Tongue (tissue), 3 donors: ENCODE measurements at places on chromosomes 11 and 22.

GRCh38 chr11:65782816-65783228 is 2.0 kb upstream of the AP5B1 start:
- no peak for DNase-seq

GRCh38 chr11:92384358-92384757 is 159.7 kb downstream of the FAT3 start:
- no peak for DNase-seq

DNA sequence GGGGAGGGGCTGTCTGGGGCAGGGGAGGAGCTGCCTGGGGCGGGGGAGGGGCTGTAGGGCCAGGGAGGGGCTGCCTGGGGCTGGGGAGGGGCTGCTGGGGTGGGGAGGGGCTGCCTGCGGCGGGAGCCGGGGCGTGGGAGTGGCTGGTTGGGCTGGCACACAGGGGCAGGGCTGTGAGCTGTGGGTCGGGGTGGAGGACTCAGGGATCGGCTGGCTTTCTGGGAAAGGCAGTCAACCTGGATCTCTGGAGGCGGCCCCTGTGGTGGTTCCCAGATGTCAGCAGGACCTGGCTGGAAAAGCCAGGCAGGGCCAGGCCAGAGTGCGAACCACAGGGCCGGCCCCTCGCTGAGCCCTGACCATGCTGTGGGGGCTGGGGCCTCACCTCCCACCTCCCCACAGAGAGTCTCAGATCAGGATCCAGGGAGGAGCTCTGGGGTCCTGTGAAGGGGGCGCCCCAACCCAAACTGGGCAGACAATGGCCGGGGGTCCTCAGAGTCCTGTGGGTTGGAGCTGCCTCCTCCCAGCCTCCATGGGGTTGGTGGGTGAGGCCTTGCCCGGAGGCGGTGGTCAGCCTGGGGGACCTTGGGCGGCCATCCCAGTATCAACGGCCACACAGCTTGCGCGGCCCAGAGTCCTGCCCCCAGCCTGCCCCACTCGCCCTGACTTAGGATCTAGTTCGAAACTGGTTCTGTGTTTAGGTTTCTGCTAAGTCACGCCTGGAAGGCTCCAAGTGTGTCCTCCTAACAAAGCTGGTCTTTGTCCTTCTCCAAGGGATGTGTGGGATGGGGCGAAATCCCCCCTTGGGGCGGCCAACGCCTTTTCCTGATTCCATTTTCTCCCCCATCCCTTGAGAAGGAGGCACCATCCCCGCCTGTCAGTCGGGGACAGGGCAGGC is 1.9 kb downstream of the MUC5B start:
- no peak for DNase-seq

DNA sequence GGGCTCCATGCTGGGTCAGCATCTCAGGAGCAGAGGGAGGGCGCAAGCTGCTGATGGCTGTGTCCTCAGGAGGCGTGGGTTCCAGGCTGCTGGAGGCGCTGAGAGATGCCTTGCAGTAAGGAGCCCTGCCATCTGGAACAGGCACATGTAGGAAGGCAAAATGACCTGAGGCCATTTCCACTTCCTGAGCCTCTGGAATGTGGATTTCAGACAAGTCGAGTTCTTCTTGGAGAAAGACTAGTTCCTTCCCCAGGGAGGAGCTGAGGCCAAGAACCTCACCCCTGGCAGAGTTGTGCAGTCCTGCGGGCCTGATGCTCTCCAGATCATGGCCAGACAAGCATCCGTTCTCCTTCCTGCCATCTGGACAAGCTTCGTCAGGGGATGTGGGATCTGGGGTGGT is 19.3 kb downstream of the HPS4 start:
- no peak for DNase-seq

DNA sequence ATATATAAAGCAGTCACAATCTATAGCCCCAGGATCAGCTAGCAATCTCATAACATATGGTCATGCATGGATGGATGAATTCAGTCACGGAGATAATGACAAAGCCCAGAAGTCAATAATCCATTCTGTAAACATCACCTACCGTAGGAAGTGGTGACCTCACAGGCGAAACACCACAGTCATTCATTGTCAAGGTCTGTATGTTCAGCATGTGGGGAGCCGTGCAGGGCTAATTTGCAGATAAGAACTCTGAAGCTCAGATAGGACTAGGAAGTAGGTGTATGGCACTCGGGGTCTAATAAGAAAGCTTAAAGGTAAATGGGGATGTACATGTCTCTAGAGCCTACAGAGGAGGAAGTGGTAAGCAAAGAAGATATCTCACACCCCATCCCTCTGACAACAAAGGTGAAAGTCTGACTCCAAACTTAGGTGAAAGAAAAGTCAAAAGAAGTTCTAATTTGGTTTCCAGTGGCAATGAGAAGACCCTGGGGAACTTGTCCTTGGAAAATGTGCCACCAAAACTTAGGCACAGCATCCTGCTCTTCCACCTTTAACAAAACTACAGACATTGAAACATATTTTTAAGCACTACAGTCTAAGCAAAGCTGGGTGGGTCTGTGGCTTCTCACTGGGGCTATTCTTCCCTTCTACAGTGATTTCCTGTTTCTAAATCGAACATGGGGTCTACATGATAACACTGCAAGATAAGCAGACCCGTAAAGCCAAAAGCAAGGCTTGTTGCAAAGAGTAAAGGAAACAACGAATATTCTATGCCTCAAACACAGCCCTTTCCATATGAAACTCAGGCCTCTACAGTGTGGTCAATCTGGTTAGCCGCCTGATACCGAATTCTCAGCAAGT is 5.2 kb downstream of the CRTAM start:
- no peak for DNase-seq

DNA sequence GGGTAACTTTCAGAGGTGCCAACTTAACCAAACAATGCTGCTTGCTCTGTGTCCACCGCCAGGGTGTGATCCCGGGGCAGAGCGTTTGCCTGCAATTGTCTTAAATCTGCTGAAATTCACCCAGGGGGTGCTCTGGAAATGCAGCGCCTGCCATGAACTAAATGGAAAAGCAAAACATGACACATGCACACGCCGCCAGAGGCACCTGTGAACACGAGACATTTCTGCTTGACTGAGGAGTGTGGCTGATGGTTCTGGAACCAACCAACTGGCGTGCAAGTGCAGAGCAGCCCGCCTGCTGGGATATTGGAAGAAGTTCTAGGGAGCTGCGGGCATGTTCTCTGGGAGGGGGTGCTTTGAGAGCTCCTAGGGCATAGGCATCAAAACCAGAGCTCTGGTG is 30.4 kb downstream of the DSCAML1 start:
- DNase-seq, result no peak

DNA sequence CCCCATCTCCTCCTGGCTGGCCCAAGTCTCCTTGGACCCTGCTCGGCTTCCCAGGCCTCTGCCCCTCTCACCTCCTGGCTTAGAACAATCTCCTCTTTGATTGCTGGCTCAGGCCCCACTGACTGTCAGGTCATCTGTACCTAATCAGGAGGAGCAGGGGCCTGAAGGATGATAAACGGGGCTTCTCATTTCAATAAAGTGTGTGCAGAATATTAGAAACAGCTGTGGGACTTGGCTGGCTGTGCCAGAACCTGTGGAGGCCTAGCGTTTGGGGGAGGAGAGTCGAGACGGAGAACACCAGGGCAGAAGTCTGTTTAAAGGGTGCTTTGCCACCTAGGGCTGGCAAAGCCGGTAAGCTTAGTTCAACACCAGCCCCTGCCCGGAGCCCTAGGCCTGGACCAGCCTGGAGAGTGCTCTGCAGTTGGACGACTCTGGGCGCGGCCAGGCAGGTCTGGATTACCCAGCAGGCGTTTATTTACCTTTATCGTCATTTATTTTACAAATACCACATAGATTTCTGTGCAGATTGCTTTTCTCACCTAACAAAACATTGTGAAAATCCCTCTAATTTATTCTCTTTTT is 10.1 kb upstream of the VSIG10L2 start:
- peak; percentile 81 for DNase-seq

- peak; percentile 65 for DNase-seq
Observed at GRCh38 chr11:62487738-62488551, 58.7 kb downstream of the AHNAK start.

DNA sequence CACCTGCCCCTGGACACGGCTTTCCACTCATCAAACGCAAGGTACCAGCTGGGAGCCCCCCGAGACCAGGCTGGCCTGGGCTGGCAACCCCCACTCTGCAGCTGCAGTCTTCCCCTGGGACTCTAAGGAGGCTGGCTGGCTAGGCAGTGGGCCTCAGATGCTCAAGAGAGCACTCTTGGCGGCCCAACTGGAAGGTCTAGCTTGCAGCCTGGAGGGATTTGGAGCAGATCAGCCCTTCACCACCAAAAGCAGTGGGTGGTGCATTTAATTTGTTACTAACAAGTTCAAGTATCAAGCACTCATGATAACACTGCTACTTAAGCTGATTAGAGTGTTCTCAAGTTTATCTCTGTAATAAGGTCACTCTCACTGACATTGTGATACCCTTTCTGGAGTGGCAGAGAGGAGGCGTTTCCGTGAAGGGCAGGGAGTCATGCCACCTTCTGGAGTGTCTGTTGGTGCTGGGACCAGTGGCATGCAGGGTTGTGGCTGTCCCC is 21.5 kb downstream of the C22orf23 start:
- no peak for DNase-seq

GRCh38 chr11:118212781-118213191 is 12.0 kb downstream of the JAML start:
- no peak for DNase-seq

GRCh38 chr22:31279821-31280505 is 12.3 kb downstream of the PIK3IP1 start:
- DNase-seq, result no peak

GRCh38 chr11:70928854-70929598 is 323.4 kb downstream of the SHANK2 start:
- DNase-seq, result no peak

GRCh38 chr22:39368461-39368911 is 18.7 kb downstream of the SYNGR1 start:
- DNase-seq, result no peak

DNA sequence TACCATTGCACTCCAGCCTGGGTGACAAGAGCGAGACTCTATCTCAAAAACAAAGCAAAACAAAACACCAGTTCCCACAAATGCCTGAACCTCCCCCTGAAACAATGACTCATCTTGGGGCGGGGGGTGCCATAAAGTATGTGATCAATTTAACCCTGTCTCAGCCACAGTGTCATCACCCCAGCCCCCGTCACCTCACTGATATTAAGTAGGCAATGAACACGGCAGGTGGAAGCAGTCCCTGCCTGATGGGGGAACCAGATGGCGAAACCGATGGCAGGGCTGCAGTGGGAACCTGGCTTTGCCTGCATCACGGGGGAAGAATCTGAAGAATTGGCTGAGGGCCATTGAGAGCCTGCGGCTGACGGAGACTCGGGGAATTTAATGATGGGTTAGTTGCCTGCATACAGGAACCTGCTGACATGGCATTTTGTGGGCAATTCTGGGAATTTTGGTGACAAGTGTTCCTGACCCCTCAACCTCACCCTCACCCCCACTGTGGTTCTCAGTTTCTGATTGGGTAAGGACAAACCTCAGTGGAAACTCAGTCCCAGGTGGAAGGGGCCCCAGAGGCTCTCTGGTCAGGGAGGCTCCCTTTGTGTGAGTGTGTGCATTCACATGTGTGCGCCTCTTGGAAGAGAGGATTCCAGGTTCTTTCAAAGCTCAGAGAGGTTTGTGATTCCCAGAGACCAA is 39.1 kb upstream of the SHISAL1 start:
- peak; percentile 79 for DNase-seq

DNA sequence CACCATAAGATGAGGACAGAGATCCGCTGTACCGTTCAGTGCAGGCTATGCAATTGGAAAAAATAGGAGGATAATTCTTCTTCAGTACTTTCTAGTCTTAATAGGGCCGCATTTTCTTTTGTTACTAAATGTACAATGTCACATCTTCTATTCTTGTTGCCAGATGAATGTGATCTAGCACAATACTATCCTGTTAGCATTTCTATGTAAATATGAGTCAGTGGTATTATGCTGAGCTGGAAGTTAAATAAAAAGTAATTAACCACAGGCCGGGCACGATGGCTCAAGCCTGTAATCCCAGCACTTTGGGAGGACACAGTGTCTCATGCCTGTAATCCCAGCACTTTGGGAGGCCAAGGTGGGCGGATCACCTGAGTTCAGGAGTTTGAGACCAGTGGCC is 24.4 kb upstream of the BIRC3 start:
- no peak for DNase-seq

- DNase-seq, result peak; percentile 45
Observed at GRCh38 chr11:62295504-62295903, 3.4 kb downstream of the SCGB1D4 start.

GRCh38 chr11:67698247-67698646 is 23.8 kb upstream of the ALDH3B2 start:
- DNase-seq, result no peak

GRCh38 chr11:76365038-76365679 is 15.8 kb downstream of the THAP12 start:
- DNase-seq, result no peak

GRCh38 chr11:114165326-114166230 is 106.1 kb downstream of the ZBTB16 start:
- DNase-seq, result no peak

DNA sequence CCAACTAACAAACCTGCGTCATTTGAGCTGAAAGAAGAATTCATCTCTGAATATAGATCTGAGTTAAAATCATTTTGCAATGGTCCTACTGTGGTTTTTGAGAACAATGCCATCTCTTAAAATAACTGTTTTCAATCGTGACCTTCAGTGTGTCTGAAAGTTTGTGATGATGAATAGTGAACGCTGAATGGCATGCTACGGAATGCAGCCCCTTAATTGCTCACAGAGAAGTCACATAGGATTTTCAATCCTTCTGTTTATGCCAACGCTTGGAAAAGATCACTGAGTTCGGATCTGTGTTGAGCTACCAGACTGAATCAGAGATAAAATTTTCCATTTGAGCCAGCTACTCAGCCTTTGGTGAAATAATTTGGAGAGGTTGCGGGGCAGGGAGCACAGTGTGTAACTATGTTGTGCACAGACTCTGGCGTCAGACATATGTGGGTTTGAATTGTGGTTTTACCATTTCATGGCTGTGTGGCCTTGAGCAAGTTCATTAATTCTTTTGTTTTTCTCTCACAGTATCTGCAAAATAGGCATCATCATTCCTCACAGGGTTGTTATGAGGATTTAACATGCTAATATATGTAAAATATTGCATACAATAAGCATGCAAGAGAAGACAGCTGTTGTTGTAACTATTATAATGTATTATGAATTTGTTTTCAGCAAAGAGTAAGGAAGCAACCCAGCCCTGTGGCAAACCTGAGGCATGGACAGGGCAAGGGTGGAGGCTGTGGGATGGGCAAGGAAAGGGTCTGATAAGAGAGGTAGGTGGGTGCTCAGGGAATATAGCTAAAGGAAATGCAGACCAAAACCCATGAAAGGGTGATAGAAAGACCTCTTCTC is 679.9 kb downstream of the KCNA4 start:
- DNase-seq, result no peak

GRCh38 chr11:104033561-104033960 is 2.9 kb upstream of the DDI1 start:
- no peak for DNase-seq

DNA sequence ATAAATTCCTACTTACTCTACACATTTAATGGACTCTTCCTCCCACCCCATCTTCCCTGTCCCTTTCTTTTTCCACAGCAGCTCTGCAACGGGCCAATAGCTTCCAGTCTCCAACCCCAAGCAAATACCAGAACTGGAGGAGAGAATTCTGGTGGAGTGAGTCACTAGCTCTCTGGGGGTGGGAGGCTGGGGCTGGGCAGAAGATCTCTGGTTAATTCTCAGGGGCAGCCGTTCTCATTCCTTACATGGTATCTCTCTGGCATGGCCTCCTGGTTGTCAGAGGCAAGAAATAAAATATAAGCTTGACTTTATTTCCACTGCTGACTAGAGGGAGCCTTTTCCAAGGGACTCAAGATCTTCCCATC is 90.4 kb upstream of the PARVA start:
- DNase-seq, result peak; percentile 78

- peak; percentile 90 for DNase-seq
Observed at GRCh38 chr22:28855355-28856094, 27.8 kb upstream of the ZNRF3 start.

- no peak for DNase-seq
Observed at GRCh38 chr11:134333312-134333711, 1.5 kb downstream of the GLB1L2 start.
